Stimulated activated CD8-positive, alpha-beta memory T cell treated with anti-CD3 and anti-CD28 coated beads, Interleukin-4, amount 100 ng/mL, for 48 hours (primary cell): ENCODE measurements at places on chromosomes 16 and 17.
A peak's percentile ranks its signal among the peaks of the same experiment; 100 is the strongest.

DNA sequence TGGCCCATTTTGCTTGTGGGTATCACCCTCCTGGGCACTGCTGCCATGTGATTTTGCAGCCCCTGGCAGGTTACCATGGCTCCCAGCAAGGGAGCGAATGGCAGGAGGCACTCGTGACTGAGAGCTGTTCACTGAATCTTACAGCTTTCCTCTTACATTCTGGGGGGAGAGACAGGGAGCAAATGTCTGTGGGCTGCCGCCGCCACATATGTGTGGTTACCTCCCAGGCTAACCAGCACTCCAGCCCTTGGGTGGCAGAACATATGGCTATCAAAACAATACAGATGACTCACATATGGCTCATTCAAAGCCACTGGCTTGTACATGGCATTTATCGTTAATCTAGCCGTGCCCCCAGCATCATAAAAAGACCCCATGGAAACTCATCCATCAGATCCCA, 19.8 kb downstream of the GTF3C1 start:
- no peak for DNase-seq

DNA sequence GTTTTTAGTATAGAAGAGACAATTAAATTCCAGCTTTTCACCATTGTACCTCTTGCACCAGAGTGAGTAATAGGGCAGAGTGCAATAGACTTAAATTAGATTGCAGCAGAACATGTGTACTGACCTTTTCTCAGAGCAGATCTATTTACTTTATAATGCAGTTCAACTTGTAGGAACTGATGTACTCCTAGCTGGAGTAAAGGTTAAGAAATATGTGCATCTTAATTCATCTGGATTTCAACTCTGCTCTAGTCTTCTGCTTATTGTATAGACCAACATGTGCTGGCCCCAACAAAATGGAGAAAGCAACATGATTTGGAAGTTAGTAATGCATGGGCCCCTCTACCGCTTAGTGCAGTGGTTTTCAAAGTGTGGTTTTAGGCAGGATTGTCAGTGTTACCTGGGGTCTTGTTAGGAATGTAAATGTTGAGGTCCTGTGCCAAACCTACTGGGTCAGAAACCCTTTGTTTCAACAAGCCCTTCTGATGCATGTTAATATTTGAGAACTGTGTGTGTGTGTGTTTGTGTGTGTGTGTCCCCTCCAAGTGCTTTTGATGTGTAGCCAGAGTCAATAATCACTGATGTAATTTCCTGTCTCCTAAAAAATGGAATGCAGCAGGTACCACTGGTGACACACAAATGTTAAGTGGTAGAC, 138.6 kb downstream of the TOX3 start:
- DNase-seq, result no peak

DNA sequence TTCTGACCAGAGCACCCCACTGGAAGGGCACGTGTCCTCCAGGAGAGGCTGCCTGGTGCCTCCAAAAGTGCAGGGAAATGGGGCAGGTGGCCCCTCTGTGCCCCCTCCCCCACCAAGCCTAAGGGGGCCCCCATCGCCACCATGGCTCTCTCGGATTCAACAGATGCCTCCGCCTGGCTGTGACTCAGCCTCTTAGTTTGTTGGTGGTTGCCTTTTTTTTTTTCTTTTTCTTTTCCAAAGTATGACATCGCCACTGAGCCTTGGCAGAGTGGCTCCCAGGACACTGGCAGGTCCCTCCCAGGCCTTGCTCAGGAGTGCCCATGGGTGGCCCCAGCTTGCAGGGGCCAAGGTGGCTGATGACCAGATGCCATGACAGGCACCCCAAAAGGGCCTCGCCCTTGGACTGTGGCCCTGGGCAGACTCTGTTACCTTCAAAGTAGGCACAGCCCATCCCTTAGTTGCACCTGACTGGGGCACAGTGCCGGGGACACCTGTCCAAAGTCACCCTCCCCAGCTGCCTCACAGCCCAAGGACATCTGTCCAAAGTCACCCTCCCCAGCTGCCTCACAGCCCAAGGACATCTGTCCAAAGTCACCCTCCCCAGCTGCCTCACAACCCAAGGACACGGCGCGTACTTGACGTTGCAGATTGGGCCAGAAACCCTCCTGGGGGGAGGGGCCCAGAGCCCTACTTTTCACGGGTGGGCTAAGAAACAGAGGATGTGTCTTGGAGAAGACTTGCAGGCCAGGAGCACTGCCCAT, 29.6 kb downstream of the NPTX1 start:
- DNase-seq, result no peak

DNA sequence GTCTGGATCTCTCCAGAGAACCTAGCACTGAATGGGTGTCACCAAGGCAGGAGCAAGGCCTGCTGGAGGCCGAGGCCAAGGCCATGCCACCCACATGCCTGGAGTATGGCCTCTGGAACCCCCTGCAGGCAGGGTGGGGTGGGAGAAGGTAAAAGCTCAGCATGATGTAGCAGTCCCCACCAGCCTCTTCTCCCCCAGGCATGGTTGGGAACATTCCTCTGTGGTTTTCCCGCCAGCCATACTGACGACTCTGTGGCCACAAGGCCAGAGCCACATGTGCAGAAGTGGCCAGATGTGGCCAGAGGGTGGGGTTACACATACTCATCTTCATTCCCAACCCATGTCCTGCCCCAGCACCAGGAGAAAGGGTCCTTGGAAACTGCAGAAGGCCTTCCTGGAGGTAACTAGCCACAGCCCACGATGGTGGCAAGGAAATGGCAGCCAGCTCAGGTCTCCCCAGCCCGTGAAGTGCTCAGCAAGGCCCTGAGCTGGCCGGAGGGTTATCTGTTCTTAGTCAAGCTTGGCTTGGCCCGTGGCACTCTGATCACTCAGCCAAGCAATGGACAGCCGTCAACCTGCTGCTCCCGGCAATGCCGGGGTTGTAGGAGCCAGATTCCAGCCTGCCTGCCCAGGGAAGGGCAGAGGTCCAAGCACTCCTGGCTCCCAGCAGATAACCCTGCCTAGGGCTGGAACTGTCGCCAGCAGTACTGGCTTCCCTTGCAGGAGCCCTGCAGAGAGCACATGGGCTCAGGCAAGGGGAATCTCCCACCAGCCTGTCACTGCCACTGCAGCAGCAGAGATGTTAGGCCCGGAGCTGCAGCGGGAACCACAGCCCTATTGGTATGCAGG, 26.1 kb downstream of the HDAC5 start:
- DNase-seq, result no peak

GRCh38 chr17:79746889-79747507, 16.3 kb downstream of the ENPP7 start:
- no peak for DNase-seq

DNA sequence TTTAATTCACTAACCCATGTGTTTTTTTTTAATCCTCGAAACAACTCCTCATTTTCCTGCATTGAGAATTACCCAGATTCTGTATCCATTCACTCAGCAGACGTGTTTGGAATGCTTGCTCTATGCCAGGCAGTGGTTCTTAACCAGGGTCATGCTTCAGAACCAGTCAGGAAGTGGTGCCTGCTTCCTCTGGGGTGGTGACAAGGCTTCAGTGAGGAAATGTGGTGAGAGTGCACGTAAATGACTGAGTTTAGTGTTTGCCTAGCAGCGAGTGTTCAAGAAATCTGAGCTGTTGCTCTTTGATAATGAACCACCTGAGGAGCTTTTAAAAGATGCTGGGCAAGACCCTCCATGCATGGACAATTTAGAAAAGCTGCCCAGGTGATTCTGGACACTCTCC, 9.9 kb downstream of the ZFP90 start:
- no peak for DNase-seq

- no peak for DNase-seq
Measured at GRCh38 chr17:45016823-45017222, 34.6 kb downstream of the DCAKD start.

GRCh38 chr16:8194794-8195193, 395.5 kb downstream of the TMEM114 start:
- DNase-seq, result no peak

GRCh38 chr16:49332589-49333258, 40.9 kb upstream of the C16orf78 start:
- no peak for DNase-seq

DNA sequence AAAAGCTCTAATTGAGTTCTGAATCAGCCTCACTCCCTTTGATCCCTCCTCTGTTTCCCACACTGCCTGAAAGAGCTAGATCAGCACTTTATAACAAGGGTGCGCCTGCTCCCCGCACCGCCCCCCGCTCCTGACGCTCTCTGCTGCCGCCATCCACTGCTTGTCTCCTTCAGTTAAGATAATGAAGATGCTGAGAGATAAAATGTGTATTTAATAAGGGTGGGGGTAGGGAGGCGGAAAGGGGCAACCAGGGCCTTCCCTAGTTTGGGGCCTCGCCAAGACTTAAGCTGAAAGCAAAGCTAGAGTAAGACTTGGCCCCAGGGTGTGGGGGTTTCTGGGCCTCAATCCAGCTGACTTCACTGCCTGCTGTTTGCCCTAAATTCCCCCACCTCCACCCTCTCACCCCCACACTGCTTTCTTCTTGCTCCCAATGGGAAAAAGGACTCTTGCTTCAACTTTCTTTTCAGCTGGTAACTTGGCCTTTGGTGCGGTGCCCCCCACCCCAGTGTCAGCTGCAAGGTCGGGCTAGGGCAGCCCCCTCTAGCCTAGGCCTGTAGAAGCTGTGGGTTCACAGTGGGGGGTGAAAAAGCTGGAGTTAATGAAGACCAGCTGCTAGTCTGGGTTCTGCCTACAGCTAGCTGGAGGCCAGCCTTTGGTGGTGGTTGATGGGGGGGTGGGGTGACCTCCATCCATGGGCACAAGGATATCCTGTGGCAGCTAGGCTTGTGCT, 1.8 kb upstream of the RARA start:
- peak; percentile 36 for DNase-seq

DNA sequence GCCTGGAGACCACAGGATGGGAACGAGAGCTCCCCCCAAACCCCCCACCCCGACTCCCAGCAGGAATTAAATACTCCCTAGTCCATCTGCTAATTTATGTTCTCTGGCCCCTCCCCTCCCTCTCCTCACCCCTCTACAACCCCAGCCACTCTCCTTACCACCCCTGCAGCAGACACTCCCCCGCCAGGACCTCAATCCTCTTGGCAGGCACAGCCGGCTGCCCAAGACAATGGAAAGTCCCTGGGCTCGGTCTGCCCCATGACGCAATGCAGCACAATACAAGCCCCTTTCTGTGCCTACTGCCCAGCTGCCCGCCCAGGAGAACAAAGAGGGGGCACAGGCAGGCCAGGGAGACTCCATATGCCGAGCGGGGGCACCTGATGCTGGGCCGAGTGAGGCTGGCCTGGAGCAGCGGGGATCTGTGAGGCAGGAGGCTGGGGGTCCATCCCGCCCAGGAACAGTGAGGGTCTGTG, 30.3 kb upstream of the CDC42EP4 start:
- no peak for DNase-seq

GRCh38 chr16:65908568-65908967, 457.9 kb upstream of the CDH5 start:
- DNase-seq, result no peak
